ENCODE measurements at places on chromosomes 12 and 14.
A peak's percentile ranks its signal among the peaks of the same experiment; 100 is the strongest.

DNA sequence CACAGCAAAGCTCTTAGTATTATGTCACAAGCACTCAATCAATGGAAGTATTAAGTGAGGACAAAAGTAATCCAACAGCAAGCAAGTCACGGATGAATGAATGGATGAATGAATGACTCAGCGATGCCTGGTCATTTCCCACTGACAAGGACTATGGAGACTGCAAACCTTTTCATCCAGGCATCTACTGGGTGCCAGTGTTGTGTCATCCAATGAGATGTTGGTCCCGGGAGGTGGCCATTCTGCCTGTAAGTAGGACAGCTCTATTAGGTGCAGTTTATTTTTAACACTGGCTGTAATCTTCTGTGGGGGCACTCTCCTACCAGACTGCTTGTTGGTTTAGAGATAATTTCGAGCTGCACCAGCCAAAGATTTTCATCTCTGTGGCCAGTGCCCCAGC, 39.4 kb downstream of the STAB2 start:
- H3K27ac ChIP-seq: no peak overlapping the region
- no peaks in the 10 kb centered on the region for H3K36me3 ChIP-seq
- peaks cover 26% of the 10 kb centered on the region for H3K27me3 ChIP-seq
- no peak overlapping the region for H3K4me3 ChIP-seq

GRCh38 chr12:113891167-113891692, 74.9 kb downstream of the RBM19 start:
- H3K27me3 ChIP-seq: no peaks in the 10 kb centered on the region
- no peak for DNase-seq
- H3K4me1 ChIP-seq: no peaks in the 10 kb centered on the region
- no peak overlapping the region for H3K4me3 ChIP-seq
- peaks cover 9% of the 10 kb centered on the region for H3K36me3 ChIP-seq

DNA sequence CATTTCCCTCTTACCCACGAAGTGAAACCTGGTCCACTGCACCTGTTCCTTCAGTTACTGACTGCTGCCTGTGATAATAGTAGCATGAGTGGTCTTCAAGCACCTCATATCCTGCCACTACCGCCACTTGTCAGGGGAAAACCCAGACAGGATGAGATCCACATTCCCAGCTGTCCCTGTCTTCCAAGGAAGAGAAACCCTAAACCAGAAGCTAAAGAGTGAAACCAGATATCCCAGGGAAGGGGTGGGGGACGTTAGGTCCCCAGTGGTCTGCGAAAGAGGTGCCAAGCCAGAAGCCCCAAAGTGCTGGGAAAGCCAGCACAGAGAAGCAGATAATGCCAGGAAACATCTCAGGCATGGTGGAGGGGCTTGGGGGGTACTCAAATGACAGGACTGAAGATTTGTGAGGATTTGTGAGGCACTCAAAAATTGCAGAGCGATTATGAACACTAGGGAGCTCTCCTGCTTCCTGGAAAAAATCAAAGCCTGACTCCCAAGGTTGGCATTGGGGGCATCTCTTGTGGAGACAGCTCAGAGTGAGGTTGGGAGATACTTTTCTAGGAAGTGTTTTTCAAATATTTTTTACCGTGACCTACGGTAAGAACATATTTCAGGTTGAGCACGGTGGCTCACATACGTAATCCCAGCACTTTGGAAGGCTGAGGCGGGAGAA, 77.9 kb downstream of the TMEM30B start:
- H3K27ac ChIP-seq: no peak overlapping the region
- H3K36me3 ChIP-seq: no peaks in the 10 kb centered on the region
- H3K27me3 ChIP-seq: peaks cover 73% of the 10 kb centered on the region
- DNase-seq: no peak
- no peaks in the 10 kb centered on the region for H3K4me1 ChIP-seq
- no peak overlapping the region for H3K4me3 ChIP-seq

GRCh38 chr14:62914025-62914424, 131.2 kb downstream of the KCNH5 start:
- DNase-seq: no peak
- no peaks in the 10 kb centered on the region for H3K4me1 ChIP-seq

GRCh38 chr14:49594347-49595091, 4.2 kb upstream of the LRR1 start:
- peaks cover 7% of the 10 kb centered on the region for H3K36me3 ChIP-seq
- no peak for DNase-seq
- H3K27ac ChIP-seq: no peak overlapping the region
- peaks cover 8% of the 10 kb centered on the region for H3K4me1 ChIP-seq
- H3K4me3 ChIP-seq: no peak overlapping the region

- H3K27ac ChIP-seq: no peak overlapping the region
- peaks cover 9% of the 10 kb centered on the region for H3K27me3 ChIP-seq
- no peaks in the 10 kb centered on the region for H3K4me1 ChIP-seq
- no peaks in the 10 kb centered on the region for H3K36me3 ChIP-seq
- DNase-seq: no peak
- H3K4me3 ChIP-seq: no peak overlapping the region
Measured at GRCh38 chr12:5192726-5193125, 149.0 kb downstream of the KCNA5 start.

- no peak overlapping the region for H3K4me3 ChIP-seq
- H3K27me3 ChIP-seq: no peaks in the 10 kb centered on the region
- peak overlapping the region; percentile 2 for H3K27ac ChIP-seq
- peaks cover 7% of the 10 kb centered on the region for H3K4me1 ChIP-seq
Measured at GRCh38 chr14:80901260-80901659, 40.3 kb downstream of the CEP128 start.

DNA sequence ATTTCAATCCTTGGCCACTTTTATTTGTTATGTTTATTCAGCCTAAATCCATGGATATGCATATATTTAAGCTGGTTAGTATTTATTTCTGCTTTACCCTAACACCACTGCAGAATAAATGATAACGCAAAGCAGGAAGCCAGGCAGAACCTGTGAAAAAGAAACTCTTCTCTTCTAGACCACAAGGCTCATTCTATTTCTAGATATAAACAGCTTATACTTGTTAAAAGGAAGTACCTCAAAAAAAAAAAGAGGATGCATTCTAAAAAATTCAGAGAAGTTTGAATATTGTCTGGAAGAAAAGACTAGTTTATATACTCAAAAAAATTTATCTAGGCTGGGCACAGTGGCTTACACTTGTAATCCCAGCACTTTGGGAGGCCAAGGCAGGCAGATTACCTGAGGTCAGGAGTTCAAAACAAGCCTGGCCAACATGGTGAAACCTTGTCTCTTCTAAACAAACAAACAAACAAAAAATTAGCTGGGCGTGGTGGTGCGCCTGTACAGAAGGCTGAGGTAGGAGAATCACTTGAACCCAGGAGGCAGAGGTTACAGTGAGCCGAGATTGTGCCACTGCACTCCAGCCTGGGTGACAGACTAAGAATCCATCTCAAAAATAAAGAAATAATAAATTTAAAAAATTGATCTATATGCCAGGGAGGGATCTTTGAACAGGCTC, 55.8 kb downstream of the GALNT4 start:
- peaks cover 56% of the 10 kb centered on the region for H3K4me1 ChIP-seq
- peak overlapping the region; percentile 54 for H3K4me3 ChIP-seq
- H3K27me3 ChIP-seq: no peaks in the 10 kb centered on the region
